ENCODE measurements at places on chromosomes 12 and 14. TPM values are rescaled to one million over a fixed set of nuclear protein-coding genes. Genes with fewer than 3 reads are reported as not detected.

RTL1 gene
- not detected for total RNA-seq

NOPCHAP1 gene
- 17.7 TPM for total RNA-seq

TBX3 gene
- 3.2 TPM for total RNA-seq

HVCN1 gene
- total RNA-seq = 6.0 TPM

TBK1 gene
- 38.6 TPM for total RNA-seq

CD163L1 gene
- total RNA-seq = 3.8 TPM

RBM19 gene
- 21.1 TPM for total RNA-seq

CCDC59 gene
- 53.8 TPM for total RNA-seq

TAS2R43 gene
- total RNA-seq = 1.5 TPM

AMN1 gene
- 13.0 TPM for total RNA-seq

CLEC4D gene
- not detected for total RNA-seq

HOXC12 gene
- not detected for total RNA-seq

ENDOU gene
- not detected for total RNA-seq

VWF gene
- total RNA-seq = 1,224 TPM

RNFT2 gene
- total RNA-seq = 1.4 TPM

OR6C68 gene
- total RNA-seq = not detected

RAD9B gene
- total RNA-seq = 0.38 TPM

TMEM63C gene
- 0.72 TPM for total RNA-seq

MYH6 gene
- not detected for total RNA-seq

HHIPL1 gene
- total RNA-seq = 4.4 TPM

PRB4 gene
- total RNA-seq = not detected

ART4 gene
- total RNA-seq = 17.9 TPM
